Activated CD8-positive, alpha-beta T cell treated with anti-CD3 and anti-CD28 coated beads for 36 hours (primary cell): ENCODE measurements at places on chromosomes 2 and 18. TPM values are rescaled to one million over a fixed set of nuclear protein-coding genes. Genes with fewer than 3 reads are reported as not detected.

The MFSD6 gene
- total RNA-seq = 31.5 TPM

- peaks cover 13% of the 10 kb centered on the region for H3K36me3 ChIP-seq
- H3K4me3 ChIP-seq = no peak overlapping the region
- H3K27ac ChIP-seq = no peak overlapping the region
- peaks cover 19% of the 10 kb centered on the region for H3K4me1 ChIP-seq
- H3K27me3 ChIP-seq = no peaks in the 10 kb centered on the region
Observed at GRCh38 chr18:49228187-49228586, 232.3 kb downstream of the DYM start.

- no peak overlapping the region for H3K4me3 ChIP-seq
- H3K27me3 ChIP-seq = no peaks in the 10 kb centered on the region
- no peaks in the 10 kb centered on the region for H3K36me3 ChIP-seq
- no peak for DNase-seq
Observed at GRCh38 chr2:223230352-223230751, 178.4 kb downstream of the KCNE4 start.

DNA sequence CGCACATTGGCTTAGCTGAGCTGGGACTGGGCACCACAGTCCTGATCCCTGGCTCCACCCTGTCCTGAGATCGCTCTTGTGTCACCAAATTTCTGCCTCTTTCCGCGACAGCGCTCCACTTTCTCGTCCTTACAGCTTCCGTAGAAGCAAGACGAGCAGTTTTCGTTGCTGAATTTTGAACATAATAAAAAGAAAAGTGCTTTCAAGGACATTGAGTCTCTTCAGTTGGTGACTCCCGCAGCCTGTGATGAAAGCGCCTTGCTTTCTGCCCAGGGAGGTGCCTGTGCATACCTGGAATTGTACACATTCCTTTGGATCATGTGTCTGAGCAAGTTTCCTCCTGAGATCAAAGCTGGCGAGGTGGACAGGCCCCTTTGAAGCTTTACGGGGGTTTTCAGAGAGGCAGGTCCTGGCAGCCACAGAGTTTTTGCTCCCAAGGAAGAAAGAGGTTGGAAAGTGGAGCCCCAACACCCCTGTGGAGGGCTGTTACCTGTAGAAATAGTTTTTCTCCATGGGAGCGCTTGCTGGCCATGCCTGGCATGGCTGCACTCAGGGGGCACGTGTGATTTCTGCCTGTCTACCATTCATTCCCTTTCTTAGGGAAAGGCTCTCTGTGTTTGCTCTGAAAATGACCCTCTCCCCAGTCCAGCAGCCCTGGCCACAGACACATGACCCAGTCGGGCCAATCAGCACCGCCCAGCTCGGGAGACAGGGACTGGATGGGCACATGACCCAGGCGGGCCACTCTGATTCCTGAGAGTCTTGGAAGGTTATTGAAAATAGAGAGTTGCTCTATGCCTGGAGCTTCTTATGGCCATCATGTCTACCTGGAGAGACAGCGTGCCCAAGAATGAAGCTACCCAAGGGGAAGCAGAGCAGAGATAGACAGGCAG lies 115.6 kb upstream of the OTOS start:
- no peak overlapping the region for H3K27ac ChIP-seq
- DNase-seq = no peak
- no peak overlapping the region for H3K4me3 ChIP-seq
- H3K27me3 ChIP-seq = no peaks in the 10 kb centered on the region
- H3K36me3 ChIP-seq = no peaks in the 10 kb centered on the region

- DNase-seq = no peak
- H3K4me3 ChIP-seq = no peak overlapping the region
- H3K27me3 ChIP-seq = no peaks in the 10 kb centered on the region
- no peaks in the 10 kb centered on the region for H3K36me3 ChIP-seq
- no peaks in the 10 kb centered on the region for H3K4me1 ChIP-seq
- H3K27ac ChIP-seq = no peak overlapping the region
Observed at GRCh38 chr2:72995430-72996116, 75.9 kb downstream of the SFXN5 start.

GRCh38 chr2:232731470-232731869 lies 34.3 kb downstream of the GIGYF2 start:
- H3K36me3 ChIP-seq = peaks cover 27% of the 10 kb centered on the region
- H3K27me3 ChIP-seq = no peaks in the 10 kb centered on the region
- no peak overlapping the region for H3K4me3 ChIP-seq
- no peak overlapping the region for H3K27ac ChIP-seq
